ENCODE measurements at places on chromosomes 4 and X. TPM values are rescaled to one million over a fixed set of nuclear protein-coding genes. Genes with fewer than 3 reads are reported as not detected.
A peak's percentile ranks its signal among the peaks of the same experiment; 100 is the strongest.

GRCh38 chrX:111086591-111087006 lies 9.4 kb upstream of the PAK3 start:
- DNase-seq = no peak

GRCh38 chr4:4332529-4332928 lies 42.5 kb downstream of the ZBTB49 start:
- no peak for DNase-seq

DNA sequence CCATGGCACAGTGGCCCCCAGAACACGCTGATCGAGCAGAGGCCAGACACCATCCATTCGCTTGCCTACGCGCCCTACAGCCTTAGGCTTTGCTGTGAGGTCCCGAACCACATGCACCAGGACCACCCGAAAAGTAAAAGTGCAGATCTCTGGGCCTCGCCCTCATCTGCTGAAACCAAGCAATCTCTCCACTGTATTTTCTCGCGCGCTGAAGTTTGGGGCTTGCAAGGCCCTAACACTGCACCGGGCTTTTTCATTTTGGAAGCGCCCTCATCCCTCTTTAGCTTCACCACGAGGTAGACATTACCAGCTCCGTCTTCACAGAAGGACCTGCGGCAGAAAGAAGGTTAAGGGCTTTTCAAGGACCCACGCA lies 21.2 kb downstream of the NKX3-2 start:
- DNase-seq = no peak

DNA sequence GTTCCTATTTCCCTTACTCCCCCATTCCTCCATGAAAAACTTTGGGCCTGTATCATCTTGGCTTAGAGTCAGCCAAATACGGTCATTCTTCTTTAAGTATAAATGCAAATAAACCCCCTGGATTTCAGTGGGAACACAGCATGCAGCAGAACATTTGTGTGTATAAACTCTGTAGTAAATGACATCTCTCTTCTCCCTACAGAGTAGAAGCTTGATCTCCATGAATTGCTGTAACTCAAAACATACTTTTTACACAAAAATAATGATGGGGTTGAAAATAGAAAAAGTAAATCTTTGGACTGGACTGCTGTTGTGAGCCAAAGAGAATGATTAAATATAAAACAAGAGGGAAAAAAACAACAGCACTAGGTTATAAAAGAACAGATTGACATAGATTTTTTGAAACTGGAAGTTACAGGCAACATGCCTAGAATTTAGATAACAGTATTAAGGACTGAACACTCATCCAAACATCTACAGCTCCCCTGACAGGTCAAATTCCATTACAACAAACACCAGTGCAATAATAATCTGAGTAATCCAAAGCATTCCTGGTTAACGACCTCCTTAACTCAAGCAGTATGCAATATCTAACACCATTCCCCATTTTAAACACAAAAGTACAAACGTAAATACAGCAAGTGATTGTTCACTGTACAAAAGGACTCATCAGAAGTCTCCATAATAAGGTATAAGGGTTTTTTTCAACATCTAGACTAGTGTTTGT lies 30.7 kb downstream of the TSPAN5 start:
- peak; percentile 88 for DNase-seq

- DNase-seq = no peak
Measured at GRCh38 chrX:26918631-26919030, 544.5 kb downstream of the PPP4R3C start.

DNA sequence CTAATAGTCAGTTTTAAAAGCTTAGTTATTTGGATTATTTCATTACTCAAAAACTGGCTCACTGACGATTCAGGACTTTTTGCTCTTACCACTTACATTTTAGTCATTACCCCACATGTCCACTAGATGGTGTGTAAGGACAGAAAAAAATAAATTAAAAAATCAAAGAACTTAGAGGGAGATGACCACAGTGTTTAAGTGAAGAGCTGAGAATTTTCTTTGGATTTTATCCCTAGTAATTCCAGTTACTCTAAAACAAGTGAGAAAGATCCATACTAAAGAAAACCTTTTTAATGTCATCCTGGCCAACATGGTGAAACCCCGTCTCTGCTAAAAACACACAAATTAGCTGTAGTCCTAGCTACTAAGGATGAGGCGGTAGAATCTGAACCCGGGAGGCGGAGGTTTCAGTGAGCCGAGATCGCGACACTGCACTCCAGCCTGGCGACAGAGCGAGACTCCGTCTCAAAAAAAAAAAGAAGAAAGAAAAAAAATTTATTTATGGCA lies 26.4 kb upstream of the TMPRSS11B start:
- DNase-seq = peak; percentile 79

GRCh38 chr4:41927796-41928499 lies 7.3 kb upstream of the TMEM33 start:
- DNase-seq = no peak

DNA sequence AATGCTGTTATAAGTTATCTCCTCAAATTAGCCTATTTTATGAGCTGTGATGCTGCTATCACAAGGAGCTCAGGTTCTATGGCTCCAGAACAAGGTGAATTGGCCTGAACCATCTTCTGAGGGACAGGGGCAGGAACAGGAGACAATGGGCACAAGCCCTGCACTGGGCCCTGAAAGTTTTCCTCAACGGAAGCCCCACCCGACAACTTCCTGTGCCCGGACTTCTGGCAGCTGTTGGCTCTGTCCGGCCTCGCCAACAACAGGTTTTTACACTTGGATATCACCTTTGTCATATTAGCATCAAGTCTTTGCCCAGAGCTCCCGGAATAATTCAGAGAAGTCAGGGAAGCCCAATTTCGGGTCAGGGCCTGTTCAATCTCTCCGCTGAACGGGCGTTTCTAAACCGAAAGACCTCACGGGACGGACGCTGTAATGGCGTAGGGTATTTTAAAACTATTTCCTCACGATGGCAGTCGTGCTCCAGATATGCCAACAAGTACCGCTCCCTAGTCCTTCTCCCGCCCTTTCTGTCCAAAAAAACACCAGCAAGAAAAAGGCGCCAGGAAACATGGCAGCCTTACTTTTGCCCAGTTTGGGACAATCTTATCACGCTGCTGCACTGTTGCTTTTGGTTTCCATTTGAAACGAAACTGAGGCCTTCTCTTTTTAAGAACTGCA lies 201.0 kb upstream of the STK26 start:
- DNase-seq = peak; percentile 94

DNA sequence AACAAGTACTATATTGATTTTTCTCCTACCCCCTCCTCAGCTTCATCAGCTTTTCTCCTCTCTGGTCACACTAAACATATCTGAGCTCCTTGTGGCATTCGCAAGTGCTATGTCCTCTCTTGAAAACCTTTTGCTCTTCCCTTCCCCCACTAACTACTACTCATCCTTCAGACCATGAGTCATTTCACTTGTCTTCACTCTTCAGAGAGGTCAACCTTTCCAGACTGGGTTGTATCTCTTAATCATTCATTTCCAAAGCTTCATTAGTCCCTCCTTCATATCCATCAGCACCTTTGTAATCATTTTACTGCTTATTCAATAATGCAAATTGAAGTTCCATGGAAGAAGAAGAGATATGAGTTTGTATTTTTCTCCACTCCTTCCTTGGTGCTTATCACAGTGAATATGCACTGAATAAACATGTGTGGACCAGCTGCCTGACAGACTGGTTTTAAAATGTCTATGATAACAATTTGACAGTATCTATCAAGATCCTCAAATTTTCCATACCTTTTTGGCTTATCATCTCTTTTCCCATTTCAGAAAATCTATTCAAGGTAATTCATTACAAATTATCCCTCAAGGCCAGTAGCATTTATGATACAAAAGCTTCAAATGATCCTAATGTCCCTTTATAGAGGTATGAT lies 28.4 kb downstream of the DDX60L start:
- peak; percentile 82 for DNase-seq

- DNase-seq = peak; percentile 8
Measured at GRCh38 chr4:108533245-108533844, 87.0 kb upstream of the RPL34 start.

The ZNF185 gene
- 2.9 TPM for total RNA-seq

The TBC1D8B gene
- total RNA-seq = 13.8 TPM

The ADH1B gene
- total RNA-seq = 0.43 TPM

The EDA2R gene
- 8.1 TPM for total RNA-seq

Measured in fibroblast of villous mesenchyme (primary cell).